ENCODE measurements at places on chromosomes 4 and X.

- no peak overlapping the region for H3K4me3 ChIP-seq
- no peaks in the 10 kb centered on the region for H3K27me3 ChIP-seq
- no peak for DNase-seq
- no peaks in the 10 kb centered on the region for H3K4me1 ChIP-seq
- H3K36me3 ChIP-seq = no peaks in the 10 kb centered on the region
These were observed 53.1 kb downstream of the ATXN3L start for GRCh38 chrX:13266641-13267345.

DNA sequence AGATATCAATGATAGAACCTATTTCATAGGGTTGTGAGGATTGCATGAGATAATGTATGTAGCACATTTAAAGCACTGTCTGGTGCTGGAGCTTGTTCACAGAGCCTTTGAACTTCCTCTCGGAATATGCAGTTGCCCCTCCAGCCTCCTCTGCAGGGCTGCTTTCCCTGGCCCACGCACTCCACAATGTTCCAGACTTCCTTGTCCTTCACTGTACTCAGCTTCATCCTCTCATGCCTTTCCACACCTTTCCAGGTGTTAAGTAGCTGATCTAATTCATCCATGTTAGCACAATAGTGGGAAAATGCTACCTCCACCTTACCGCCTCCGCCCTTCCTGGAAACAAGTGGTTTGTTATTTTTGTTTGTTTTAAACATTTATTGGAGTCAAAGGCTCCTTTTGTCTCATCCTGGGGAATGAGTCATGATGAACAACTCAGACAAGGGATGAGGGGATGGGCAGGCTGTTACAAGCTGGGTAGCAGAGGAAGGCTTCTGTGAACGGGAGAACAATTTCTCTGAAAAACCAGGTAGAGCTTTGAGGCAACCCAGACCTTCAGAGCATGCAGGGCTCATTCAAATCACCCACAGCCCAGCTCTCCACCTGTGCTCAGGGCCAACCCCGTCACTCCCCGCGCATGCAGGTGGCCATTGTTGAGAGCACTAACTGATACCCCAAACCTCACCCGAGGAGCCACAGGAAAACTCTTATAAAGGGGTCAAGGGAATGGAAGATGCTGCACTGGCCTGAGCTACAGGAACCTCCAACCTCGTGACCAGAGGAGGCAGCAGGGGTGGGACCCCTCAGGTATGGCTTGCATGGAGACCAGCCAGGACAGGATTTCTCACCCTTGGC lies 84.9 kb upstream of the TBL1X start:
- DNase-seq = no peak
- peaks cover under 1% of the 10 kb centered on the region for H3K4me1 ChIP-seq
- no peaks in the 10 kb centered on the region for H3K27me3 ChIP-seq
- H3K36me3 ChIP-seq = peaks cover 12% of the 10 kb centered on the region
- H3K4me3 ChIP-seq = no peak overlapping the region

DNA sequence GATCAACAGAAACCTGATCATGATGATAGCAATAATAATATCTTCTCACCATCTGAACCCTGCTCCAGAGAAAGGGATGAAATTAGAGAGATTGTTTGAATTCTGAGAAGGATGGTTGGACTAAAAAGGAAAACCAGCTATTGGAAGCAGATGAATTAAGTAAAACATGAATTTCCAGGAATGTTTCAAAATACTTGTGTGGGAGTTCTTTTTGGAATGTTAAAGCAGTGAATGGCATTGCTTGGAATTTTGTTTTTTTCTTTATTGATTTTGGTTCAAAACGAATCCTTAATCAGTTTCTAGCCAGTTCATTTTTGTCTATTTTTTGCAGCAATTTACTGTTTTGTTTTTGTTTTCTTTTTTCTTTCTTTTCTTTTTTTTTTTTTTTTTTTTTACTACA lies 150.3 kb downstream of the NHS start:
- H3K27me3 ChIP-seq = no peaks in the 10 kb centered on the region
- no peak overlapping the region for H3K27ac ChIP-seq
- no peaks in the 10 kb centered on the region for H3K4me1 ChIP-seq
- no peak for DNase-seq

DNA sequence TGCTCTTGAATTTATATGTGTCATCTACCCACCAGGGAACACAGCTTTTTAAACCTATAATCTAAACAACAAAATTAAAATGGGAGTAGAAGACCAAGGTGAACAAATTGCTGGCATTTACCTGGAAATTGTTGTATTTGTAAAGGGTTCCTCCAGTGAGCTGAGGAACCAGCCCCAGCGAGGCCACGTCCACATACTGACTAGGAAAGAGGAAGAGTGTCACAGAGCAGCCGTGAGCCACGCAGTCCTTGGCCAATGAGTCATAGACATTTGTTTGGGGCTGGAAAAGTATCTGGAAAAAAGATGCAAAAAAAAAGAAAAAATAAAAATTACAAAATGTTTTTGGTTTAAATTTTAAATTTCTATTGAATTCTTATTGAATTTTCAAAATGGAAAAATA lies 58.7 kb downstream of the METTL14 start:
- no peak overlapping the region for H3K4me3 ChIP-seq
- no peaks in the 10 kb centered on the region for H3K4me1 ChIP-seq
- H3K36me3 ChIP-seq = peaks cover 10% of the 10 kb centered on the region
- no peak overlapping the region for H3K27ac ChIP-seq

DNA sequence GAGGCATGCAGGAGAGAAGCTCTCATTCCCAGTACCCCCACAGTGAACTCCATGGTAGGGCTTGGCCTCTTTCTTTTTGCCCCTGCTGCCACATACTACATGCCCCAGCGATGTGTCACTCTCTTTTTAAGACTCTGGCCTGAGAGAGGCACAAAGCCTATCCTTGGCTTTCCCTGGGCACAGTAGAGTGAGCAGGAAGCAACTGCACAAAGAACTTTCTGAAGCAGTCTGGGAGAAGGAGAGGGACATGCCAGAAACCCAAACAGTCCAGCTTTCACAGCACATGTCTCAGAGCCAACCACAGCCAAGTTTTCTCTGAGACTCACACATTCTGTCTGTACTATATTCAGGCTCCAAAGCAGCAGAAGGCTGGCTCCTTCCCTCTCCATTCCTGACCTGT lies 7.9 kb upstream of the NALF2 start:
- peaks cover 13% of the 10 kb centered on the region for H3K27me3 ChIP-seq
- no peaks in the 10 kb centered on the region for H3K4me1 ChIP-seq
- no peak overlapping the region for H3K27ac ChIP-seq
- no peak overlapping the region for H3K4me3 ChIP-seq
- no peaks in the 10 kb centered on the region for H3K36me3 ChIP-seq

DNA sequence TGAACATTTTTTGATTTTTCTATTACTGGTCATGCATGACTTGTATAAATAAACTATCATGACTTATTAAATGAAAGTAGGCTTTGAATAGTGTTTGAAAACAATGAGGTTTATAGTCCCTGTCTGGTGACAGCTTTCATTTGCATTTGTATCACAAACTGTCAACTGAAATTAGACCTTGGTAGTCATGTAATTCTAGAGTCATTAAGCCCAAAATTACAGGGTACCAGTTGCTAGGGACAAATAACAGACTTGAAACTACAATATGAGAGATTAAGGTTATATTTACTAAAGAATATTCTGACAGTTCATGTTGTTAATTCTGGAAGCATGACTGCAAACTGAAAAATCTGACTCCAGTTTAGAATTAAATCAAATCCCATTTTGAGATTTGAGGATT lies 9.2 kb upstream of the VAMP7 start:
- no peak overlapping the region for H3K27ac ChIP-seq
- H3K4me1 ChIP-seq = peaks cover 4% of the 10 kb centered on the region
- no peak overlapping the region for H3K4me3 ChIP-seq
- DNase-seq = no peak
- peaks cover 7% of the 10 kb centered on the region for H3K36me3 ChIP-seq

GRCh38 chr4:94605241-94605805 lies 152.4 kb upstream of the BMPR1B start:
- H3K4me1 ChIP-seq = no peaks in the 10 kb centered on the region
- no peaks in the 10 kb centered on the region for H3K36me3 ChIP-seq
- H3K27ac ChIP-seq = no peak overlapping the region

Data from naive B cell (primary cell).